Activated T-helper 1 cell treated with anti-CD3 and anti-CD28 coated beads, Interleukin-2, amount 50 U/mL, for 16 hours (primary cell): ENCODE measurements at places on chromosomes 2 and 18.

DNA sequence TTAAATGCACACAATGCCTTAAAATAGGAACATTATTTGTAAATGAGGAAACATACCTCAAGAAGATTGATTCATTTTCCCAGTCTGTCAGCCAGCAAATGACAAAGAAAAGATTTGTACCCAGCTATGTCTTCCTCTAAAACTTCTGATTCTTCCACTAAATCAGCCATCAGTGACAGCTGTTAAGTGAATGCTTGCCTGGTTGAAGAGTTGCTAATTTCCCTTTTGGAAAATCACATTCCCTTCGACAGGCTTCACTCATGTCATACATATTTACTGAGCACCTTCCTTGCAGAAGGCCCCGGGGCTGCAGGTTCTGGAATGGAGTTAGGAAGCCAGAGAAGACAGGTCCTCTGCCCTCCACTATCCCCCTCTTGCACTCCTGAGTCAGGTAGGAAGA lies 112.0 kb upstream of the SLC66A3 start:
- DNase-seq = no peak

GRCh38 chr2:95328358-95329125 lies 31.4 kb downstream of the KCNIP3 start:
- no peak for DNase-seq

GRCh38 chr2:73614997-73615396 lies 27.2 kb downstream of the NAT8 start:
- no peak for DNase-seq

DNA sequence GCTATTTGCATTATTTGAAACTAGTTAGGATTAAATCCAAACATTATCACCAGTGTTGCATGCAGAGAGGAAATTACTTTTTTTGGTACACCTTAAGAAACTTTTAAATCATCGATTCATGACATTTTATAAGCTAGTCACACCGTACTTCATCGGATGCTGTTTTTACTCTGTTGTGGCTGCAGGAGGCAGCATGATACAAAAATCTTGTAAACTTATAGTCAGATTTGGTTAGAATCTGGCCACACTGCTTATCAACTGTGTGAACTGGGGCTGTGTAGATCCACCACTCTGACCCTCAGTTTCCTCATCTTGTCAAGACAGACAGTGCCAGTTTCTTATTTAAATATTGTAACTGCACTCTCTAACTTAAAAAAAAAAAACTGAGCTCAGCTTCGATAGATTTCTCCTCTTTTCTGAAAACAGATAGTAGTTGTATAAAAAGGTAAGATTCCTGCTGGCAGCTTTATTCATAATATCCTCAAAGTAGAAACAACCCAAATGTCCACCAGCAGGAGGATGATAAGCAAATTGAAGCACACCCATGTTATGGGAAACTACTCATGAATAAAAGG lies 77.8 kb downstream of the RAPGEF4 start:
- no peak for DNase-seq

DNA sequence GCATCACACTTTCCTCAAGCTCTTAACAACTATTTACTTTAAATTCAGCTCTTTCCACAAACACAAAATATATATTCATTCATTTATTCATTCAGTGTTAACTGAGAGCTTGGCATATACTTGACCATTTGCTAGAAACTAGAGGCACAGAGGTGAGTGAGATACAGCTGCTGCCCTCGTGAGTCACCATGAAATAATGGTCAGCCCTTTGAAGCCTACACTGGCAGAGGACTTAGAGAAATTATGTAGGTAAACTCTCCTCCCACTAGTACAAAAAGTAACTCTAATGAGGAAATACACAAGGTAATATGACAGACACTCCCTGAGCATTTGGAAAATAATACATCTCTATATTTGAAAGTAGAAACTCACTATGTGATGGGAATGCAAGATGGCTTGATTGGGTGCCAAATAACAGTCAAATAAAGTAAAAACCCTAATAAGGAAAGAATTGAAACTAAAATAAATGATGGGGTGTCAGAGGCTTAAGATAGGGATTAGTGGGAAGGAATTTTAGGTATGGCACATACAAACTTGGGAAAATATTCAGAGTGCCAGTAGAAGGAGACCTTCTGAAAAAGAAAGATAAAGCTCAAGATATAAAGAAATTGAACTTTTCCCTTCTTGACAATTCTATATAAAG lies 61.1 kb downstream of the ANTXR1 start:
- DNase-seq = no peak

DNA sequence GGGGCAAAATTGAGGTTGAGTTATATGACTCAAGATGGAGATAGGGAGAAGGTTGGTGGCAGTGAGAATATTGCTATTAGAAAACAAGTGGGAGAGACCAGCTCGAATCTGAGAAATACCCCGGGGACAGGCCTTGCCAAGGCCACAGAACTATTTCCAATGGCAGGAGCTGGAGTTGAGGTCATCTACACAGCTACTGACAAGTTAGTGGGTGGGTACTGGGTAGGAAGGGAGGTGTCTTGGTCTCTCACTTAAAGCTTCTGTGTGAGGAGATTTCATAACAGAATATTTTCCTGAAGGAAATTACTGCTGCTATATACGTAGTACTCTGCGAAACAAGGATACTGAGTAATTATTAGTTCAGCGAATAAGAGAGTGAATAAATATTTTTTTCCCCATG lies 69.4 kb upstream of the ITPRID2 start:
- no peak for DNase-seq

DNA sequence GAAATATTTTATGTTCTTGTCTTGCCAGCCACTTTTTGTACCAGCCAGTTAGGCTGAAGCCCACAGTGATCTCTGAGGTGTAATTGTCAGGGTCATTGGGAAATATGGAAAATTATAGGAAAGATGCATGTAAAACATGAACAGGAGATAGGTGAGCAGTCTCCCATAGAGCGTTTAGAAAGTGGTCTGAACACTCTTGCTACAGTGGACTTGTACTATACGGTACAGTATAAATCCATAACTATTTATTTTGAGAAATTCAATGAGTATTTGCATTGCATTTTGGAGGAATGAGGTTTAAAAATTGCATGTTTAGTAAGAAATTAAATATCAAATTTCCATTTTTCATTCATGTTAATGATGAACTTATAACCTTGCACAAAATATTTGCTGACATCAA lies 20.8 kb upstream of the MAP4K4 start:
- no peak for DNase-seq

- DNase-seq = no peak
Measured at GRCh38 chr18:68033466-68033865, 516.9 kb upstream of the DSEL start.

GRCh38 chr2:240205348-240205747 lies 64.9 kb upstream of the OTOS start:
- peak; percentile 5 for DNase-seq

GRCh38 chr18:79941473-79942119 lies 9.9 kb downstream of the SLC66A2 start:
- no peak for DNase-seq
